Spinal cord (tissue), 10 donors: ENCODE measurements at places on chromosomes 1 and 21. TPM values are rescaled to one million over a fixed set of nuclear protein-coding genes. Genes with fewer than 3 reads are reported as not detected.

DNA sequence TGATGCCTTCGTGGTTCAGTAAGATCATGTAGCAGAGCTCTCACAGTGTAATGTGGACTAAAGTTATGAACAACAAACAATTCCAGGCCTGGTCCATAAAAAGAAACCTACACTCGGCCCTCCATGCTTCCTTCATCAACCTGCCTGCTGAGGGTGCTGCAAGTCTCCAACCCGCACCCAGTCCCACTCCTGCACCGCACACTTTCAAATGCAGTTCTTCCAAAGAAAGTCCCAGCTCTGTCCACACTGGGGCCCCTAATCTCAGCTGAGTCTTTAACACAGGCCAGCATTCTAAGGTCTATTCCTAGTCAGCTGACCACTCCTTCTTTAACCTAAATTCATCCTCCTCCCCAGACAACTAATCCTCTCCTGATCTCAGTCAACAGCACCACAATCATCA is 71.5 kb upstream of the NR5A2 start:
- H3K36me3 ChIP-seq: no peaks in the 10 kb centered on the region
- H3K27me3 ChIP-seq: no peaks in the 10 kb centered on the region

- peak overlapping the region; percentile 100 for H3K27ac ChIP-seq
- DNase-seq: peak; percentile 52
- H3K4me3 ChIP-seq: peak overlapping the region; percentile 81
- H3K36me3 ChIP-seq: no peaks in the 10 kb centered on the region
Measured at GRCh38 chr1:94416901-94417727, 1.1 kb upstream of the ABCD3 start.

DNA sequence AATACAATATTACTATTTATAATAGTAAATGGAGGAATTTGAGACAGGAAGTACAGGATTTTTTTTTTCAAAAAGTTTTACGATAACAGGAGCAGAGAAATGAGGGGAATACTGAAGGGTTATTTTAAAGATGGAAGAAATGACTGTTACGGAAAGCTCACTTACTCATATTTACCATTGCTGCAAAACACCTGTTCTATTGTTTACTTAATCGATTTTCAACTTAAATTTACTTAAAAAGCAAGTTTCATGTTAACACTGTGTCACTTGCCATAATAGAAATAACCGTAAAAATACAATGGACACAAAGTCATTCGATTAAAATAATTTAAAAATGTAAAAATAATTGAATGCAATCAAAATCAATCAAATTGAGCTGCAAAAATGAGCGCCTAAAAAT is 3.4 kb upstream of the EXO1 start:
- H3K27ac ChIP-seq: no peak overlapping the region
- no peaks in the 10 kb centered on the region for H3K36me3 ChIP-seq
- no peak overlapping the region for H3K4me3 ChIP-seq
- H3K27me3 ChIP-seq: no peaks in the 10 kb centered on the region
- DNase-seq: no peak

DNA sequence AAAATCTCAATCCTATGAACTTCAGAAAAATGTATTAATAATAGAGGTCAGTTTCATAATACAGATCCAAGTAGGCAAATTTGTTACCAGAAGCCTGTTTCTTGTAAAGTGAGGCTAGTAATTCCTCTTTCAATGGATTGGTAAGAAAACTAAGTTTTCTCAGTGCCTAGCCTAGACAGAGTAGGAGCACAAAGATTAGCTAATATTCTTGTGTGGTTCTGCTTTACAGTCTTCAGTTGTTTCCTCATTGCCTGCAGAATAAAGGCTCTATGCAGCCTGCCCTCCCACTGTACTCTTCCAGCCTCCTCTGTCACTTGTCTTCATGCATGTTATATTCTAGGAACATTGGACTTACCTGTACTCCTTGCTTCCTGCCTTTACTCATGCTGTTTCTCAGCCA is 2.4 kb upstream of the PPP1R15B start:
- H3K36me3 ChIP-seq: no peaks in the 10 kb centered on the region
- H3K27ac ChIP-seq: no peak overlapping the region
- H3K4me1 ChIP-seq: peaks cover 9% of the 10 kb centered on the region
- no peak for DNase-seq
- no peaks in the 10 kb centered on the region for H3K27me3 ChIP-seq

GRCh38 chr1:11885916-11886315 is 27.2 kb upstream of the NPPB start:
- no peak overlapping the region for H3K27ac ChIP-seq
- no peak for DNase-seq
- H3K36me3 ChIP-seq: no peaks in the 10 kb centered on the region
- no peak overlapping the region for H3K4me3 ChIP-seq
- H3K4me1 ChIP-seq: peaks cover 18% of the 10 kb centered on the region
- no peaks in the 10 kb centered on the region for H3K27me3 ChIP-seq

GOLT1A gene
- total RNA-seq: 3.1 TPM

GRCh38 chr21:43815107-43815613 is 25.8 kb downstream of the RRP1 start:
- H3K4me1 ChIP-seq: peaks cover 41% of the 10 kb centered on the region
- peaks cover 16% of the 10 kb centered on the region for H3K36me3 ChIP-seq
- DNase-seq: no peak
- H3K27me3 ChIP-seq: no peaks in the 10 kb centered on the region
- H3K27ac ChIP-seq: no peak overlapping the region

DNA sequence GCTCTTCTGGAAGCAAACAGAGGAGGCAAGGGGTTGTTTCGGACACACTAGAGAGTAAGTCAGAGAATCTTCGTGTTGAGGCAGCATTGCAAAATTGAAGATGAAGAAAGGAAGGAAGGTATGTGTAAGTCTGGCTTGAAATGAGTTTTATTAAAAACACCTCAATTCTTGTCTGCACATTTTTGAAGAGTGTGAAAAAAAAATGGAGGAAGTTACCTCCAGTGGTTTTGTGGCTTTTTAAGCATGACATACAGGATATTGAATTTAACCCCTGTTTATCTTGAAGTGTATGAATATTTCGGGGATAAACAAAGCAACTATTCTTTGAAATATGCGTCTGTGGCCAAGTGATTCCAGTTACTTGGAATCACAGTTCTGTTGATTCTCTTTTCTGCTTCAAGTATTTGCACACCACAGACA is 203.2 kb upstream of the SGIP1 start:
- peaks cover 2% of the 10 kb centered on the region for H3K36me3 ChIP-seq
- H3K27ac ChIP-seq: peak overlapping the region; percentile 37
- peaks cover 10% of the 10 kb centered on the region for H3K4me1 ChIP-seq
- no peaks in the 10 kb centered on the region for H3K27me3 ChIP-seq
- DNase-seq: no peak
- H3K4me3 ChIP-seq: no peak overlapping the region

DNA sequence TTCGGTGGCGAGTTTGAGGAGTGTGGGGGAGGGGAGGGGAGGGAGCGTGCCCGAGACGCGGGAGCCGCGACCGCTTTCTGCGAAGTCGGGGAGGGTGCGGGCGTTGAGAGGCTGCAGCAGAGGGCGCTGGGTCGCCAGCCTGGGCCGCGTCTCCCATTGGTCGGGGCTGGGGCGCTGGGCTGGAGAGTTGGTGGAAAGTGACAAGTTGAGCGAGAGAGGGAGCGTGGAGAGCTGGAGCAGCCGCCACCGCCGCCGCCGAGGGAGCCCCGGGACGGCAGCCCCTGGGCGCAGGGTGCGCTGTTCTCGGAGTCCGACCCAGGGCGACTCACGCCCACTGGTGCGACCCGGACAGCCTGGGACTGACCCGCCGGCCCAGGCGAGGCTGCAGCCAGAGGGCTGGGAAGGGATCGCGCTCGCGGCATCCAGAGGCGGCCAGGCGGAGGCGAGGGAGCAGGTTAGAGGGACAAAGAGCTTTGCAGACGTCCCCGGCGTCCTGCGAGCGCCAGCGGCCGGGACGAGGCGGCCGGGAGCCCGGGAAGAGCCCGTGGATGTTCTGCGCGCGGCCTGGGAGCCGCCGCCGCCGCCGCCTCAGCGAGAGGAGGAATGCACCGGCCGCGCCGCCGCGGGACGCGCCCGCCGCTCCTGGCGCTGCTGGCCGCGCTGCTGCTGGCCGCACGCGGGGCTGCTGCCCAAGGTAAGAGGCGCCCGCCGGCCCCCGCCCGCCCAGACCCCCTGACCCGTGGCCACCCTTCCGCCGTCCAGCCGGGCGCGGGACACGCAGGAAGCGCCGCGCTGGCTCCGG is at the start of gene ROR1:
TSS of gene ROR1 (plus strand) at position 203 of the 802 bp plus-strand sequence.
- peak within 1 kb of the TSS; percentile 81 for H3K27ac ChIP-seq
- H3K4me3 ChIP-seq: peak within 1 kb of the TSS; percentile 69
- peaks cover 12% of the 10 kb centered on the region for H3K27me3 ChIP-seq
- peak; percentile 93 for DNase-seq
- peaks cover 13% of the 10 kb centered on the region for H3K4me1 ChIP-seq

GRCh38 chr1:226549937-226550671 is 1.5 kb downstream of the STUM start:
- DNase-seq: peak; percentile 88
- peaks cover 2% of the 10 kb centered on the region for H3K27me3 ChIP-seq
- H3K27ac ChIP-seq: peak overlapping the region; percentile 49

GLIS1 gene
- total RNA-seq: 0.50 TPM

SMPDL3B gene
- 2.5 TPM for total RNA-seq
